ENCODE measurements at places on chromosomes 6 and 20.

DNA sequence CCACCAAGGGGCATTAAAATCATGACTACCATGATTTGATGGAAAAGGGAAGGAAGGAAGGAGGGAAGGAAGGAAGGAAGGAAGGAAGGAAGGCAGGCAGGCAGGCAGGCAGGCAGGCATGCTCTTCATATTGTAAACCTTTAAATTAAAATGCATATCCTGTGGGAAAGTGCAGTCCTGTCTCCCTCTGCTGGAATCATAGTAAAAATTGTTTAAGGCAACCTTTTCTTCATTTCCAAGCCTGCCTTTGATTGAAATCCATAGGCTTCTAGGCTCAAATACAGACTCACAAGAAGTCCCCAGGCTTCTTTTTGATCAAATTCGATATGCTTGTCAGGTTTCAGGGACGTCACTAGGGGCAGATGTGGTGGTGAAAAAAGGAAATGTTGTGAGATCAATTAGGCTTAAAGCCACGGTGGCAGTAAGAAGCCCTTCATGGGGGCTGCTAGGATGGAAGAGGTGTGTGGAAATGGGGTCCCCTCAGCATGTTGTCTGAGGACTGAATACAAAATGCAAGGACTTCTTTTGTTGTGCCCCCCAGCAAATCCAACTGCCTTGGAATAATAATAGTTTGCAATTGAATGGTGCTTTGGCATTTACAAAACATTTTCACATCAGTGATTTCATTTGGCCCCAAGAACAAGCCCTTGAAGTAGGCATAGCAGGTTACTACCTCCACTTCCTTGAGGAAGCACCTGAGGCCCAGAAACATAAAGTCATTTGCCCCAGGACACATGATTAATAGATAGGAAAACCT, 25.6 kb upstream of the GABRR1 start:
- no peak for DNase-seq

DNA sequence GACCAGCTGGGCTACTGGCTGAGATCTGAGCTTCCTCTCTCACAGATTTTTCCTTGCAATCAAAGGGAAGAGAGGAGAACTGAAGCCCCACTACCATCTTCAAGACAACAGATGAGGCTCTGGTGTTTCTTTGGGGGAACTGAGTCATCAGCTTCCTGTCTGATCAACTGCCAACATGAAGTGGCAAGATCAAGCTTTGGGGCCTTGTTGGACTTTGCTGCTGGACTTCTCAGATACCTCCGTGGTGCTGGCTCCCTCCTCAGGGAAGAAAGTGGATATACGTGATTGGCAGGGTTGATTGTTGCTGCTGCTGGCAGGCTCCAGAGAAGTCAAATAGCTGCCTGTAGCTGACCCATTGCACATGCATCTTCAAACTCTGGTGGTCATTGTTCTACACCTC, 3.6 kb upstream of the TOX2 start:
- peak; percentile 62 for DNase-seq

DNA sequence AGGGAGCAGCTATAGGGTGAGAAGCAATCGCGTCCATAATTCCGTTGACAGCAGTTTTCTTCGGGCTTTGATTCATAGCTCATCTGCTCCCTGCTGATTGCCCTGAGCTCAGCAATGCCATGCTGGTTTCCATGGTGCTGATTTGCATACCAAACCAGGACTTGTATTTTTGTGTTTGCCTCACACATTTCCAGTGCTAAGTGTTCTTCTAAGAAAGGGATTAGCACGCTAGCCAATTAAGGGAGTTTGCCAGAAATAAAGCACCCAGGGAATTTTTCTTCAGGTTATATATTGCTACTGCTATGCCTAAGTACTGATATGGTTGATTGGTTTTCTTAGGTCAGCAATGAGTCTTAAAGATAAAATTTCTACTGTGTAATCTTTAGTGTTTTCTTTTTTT, 177.6 kb downstream of the PLCB1 start:
- DNase-seq: no peak

DNA sequence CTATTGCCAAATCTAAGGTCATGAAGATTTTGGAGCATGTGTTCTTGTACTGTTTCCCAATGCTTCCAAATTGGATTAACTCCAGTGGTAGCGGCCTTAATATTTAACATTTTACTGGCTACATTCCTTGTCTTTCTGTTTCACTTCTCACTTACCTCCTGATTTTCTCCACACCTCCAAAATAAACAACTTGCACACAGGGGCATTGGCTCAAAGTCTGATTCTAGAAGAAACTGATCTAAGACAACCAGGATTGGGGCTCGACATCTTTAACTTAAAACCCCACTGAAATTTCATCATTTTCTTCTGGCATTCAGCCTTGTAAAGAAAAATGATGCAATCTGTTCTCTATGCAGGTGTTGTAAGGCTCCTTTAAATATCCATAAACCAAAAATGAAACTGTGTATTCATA, 557.9 kb upstream of the ID4 start:
- DNase-seq: no peak

GRCh38 chr6:36758516-36759147, 61.0 kb downstream of the RAB44 start:
- no peak for DNase-seq

DNA sequence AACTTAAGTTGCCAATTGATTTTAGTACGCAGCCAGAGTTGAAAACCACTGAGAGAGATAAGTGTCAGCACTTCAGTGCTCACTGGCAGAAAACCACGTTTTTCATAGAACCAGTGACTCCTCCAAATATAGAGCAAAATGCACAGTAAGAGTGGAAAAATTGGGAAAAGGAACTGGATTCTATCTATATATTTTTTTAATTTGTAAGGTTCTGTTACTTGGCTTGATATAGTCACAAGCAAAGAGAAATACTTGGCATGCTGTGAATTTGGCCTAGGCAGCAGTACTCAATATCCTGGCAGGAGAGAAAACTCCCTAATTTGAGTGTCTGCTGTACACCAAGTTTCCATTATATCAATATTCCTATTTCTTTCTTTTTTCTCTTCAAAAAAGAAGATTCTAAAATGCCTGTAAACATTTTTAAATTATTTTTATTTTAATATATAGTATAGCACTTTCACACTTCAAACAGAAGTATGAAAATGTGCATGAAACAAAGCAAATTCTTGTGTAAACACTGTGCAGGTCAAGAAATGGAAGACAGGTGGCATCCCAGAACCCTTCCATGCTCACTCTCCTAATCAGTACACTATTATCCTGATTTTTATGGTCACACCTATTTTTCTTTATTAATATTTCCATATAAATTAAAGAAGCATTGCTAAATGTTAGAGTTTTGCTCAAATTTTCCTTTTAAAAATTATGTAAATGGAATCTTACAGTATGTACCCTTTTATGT, 561.8 kb upstream of the RNF217 start:
- no peak for DNase-seq

DNA sequence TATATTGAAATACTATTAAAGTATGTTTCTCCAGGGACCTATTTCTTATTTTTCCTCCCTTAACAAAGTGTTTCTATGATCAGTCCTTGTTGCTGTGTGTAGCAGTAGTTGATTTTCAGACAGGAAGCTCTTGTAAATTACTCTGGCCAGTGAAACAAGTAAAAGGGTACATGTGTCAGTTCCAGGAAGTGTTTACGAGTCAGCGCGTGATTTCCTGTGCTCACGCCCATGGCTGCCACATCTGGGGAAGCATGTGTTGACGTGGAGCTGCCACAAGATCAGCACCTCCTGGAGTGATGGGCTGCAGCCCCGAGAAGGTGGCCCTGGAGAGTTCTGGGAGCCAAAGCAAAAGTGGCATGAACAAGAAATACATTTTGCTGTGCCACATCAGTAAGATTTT, 38.6 kb upstream of the GGTLC1 start:
- DNase-seq: peak; percentile 45

GRCh38 chr20:47196091-47197081, 160.1 kb downstream of the ZMYND8 start:
- peak; percentile 82 for DNase-seq

GRCh38 chr6:13273931-13274706, 54.2 kb downstream of the TBC1D7 start:
- peak; percentile 46 for DNase-seq

- DNase-seq: no peak
Observed at GRCh38 chr6:155782739-155783459, 327.3 kb upstream of the NOX3 start.

- no peak for DNase-seq
Observed at GRCh38 chr6:93219447-93219846, 199.9 kb downstream of the EPHA7 start.
